ENCODE measurements at places on chromosomes 13 and 19.

DNA sequence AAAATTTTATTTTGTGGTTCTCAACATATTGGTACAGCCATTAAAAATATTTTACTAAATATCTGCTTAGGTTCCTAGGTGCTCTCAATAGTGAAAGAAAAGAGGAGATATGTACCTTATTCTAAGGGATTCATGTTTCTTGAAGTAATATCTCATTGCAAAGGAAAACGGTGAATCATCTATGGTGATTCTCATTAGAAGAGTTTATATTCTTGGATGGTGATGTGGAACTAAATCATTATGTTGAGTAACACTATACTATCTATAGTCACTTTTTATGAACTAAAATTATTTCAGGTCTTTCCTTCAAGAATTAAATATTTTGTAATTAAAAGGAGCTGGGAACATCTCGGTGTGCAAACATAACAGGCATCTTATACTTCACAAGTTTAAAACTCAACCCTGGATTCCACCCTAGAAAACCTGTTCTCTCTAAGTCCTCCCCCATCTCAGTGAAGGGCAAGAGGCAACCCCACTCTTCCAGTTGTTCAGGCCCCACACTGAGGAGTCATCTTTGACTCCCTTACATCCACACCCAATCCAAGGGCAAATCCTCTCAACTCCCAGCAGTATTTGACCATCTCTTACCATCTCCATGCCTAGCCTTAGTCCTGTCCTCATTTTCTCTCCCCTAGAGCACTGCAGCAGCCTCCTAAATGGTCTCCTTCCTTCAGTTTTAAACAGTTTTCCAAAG is 140.1 kb downstream of the RGCC start:
- DNase-seq, result no peak

DNA sequence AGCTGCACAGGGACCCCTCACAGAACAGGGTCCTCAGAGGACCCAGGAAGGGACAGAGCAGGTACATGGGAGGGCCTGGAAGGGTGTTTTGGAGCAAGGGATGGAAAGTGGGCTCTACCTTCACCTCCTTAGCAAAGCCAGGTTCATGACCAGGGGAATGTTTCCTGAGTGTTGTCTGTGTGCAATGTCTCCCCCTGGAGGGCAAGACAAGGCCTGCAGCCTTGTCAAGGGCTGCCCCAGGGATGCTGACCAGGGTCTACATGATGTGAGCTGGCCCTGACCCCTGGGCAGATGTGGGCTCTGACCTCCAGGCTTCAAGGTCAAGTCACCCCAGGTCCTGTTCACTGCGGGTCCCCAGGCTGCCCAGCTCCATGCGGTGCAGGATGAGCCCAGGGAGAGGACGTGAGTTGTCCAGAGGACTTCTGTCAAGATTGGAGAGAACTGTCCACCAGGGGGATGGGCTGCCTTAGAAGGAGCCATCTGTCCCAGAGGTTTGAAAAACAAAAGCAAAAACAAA is 1.0 kb upstream of the CEACAM1 start:
- DNase-seq, result no peak

DNA sequence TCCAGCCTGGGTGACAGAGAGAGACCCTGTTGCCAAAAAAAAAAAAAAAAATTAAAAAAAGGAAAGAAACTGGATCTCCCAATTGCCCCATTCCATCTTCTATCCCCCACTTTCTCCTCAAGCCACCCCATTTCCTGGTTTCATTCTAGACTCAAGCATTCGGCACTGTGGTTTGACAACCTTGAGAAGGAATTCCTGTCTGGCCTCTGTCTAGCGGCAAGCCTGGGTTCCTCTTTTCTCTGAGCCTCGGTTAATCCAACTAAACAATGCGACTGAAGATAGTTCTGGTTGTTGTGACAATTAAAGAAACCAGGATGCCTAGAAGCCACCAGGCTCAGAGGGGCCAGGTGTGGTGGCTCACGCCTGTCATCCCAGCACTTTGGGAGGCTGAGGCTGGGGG is 3.3 kb upstream of the C3 start:
- DNase-seq, result no peak

DNA sequence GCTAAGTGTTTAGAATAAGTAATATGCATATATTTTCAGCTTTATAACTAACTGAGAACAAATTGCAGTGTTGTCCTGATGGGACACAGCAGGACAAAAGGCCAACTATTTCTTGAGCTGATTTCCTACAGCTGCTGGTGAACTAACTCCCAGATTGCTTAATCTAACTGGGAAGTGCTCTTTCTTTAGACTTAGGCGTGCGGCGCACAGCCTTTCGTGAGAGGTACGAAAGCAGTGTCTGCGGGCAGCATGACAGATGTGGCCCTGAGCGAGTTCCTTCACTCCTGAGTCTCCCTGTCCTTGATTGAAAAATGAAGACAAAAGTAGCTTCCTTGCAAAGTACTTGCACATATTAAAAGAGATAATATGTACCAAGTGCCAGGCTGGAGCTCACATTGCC is 47.3 kb upstream of the NPAS1 start:
- no peak for DNase-seq

GRCh38 chr13:21066946-21067345 is 5.6 kb upstream of the LATS2 start:
- no peak for DNase-seq

GRCh38 chr19:467554-467953 is 6.7 kb upstream of the SHC2 start:
- no peak for DNase-seq

DNA sequence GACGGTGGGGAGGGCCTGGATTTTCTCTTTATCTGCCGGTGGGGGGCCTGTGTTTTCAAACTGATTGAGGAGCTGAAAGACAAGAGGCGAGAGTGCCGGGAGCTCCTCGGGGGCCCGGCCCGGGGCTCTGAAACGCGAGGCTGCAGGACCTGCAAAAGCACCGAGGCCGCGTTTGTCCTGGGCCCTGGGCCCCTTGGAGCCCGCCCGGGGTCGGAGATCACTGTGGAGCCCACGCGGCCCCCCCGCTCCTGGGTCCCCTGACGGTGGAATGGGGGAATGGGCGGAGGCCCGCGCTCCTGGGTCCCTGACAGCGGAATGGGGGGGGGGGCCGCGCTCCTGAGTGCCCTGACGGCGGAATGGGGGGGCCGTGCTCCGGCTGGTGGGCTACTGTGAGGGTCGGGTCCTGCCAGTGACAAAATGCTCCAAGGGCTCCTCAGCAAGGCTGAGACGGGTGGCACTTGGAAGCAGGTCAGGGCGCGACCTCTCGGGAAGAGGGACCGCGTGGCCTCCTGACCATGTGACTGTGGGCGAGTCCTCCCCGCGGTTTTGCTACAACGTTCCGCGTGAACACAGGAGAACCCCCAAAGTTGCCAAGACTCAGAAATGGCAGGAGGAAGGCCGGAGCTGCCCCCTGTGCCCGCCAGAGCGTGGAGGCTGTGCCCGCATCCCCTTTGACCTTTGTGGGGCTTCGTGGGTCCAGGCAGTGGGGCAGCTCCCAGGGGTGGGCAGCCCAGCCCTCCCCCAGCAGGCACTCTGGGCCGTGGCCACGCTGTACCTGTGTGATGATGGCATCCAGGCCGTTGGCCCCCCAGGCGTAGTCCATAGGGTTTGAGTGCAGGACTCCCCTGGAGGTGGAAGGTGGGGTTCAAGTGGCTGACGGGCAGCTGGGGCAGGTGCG is 9.5 kb downstream of the FGF22 start:
- no peak for DNase-seq

DNA sequence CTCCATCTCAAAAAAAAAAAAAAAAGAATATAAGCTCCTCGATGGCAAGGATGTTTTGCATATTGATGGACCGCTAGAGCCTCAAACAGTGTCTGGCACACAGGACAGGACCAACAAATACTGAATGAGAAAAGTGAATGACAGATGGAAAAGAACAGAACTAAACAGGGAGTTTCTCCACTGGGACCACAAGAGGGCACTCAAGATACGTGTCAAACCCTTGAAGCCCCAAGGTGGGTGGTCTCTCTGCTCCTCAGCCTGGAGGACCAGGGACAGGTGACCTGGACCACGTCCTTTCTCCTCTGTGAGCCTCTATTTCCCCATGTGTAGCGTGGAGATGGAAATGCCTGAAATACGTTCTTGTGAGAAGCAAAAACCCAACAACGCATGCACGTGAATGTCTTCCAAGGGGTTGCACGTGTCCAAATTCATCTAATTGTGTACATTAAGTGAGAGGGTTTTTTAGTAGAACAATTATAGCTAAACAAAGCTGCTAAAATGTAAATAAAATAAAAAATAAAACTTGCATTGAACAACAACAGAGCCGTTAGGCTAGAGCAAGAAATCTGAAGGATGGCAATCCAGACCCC is 5.7 kb upstream of the CDC42EP5 start:
- DNase-seq, result no peak

- DNase-seq, result no peak
These were observed 317.5 kb downstream of the KLF12 start for GRCh38 chr13:73816702-73817101.

DNA sequence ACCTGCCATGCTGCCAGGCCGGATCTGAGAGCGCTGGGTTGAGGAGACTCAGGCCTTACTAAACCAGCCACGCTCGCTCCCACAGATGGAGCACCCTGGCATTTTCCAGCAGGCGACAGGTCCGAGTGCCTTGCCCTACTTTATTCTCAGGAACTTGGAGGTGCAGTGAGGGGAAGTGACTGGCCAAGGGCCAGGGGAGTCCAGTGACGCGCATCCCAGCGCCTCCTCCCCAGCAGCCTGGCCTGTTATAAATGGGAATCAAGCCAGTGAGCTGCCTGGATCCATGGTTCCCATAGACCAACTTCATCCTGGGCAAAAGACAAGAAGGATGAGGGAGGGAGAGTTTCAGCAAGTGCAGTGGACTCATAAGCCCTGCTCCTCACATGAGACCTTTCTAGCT is 35.5 kb downstream of the TMED1 start:
- no peak for DNase-seq

DNA sequence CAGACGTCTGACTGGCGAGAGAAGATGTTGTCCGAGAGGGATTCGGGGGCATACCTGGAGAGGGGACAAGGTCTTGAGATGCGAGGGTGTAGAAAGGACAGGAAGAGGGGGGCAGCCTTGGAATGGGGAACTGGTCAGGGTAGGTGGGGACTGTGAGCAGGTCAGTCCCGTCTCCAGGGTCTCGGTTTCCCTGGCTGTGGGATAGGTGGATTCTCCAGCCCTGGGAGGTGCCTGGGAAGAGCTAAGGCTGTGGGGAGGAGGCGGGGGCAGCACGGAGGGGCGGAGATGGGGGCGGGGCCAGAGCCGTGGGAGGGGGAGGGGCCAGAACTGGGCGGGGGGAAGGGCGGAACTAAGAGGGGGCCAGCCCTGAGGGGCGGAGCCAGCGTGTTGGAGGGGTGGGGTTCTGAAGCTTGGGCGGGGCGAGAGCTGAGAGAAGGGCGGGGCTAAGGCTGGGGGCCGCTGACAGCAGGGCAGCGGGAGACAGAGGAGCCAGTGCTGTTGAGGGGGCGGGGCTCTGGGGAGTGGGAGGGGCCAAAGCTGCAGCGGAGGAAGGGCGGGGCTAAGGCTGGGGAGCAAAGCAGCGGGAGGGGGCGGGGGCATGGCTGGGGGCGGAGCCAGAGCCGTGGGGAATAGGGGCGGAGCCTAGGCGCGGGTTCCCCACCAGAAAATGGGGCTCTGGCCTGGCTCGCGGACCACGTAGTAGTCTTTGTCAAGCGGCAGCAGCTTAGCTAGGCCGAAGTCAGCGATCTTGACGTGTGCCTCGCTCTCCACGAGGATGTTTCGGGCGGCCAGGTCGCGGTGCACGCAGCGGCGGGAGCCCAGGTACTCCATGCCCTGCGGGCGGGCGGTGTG is 9.5 kb upstream of the INSL3 start:
- peak; percentile 63 for DNase-seq

GRCh38 chr13:50449465-50449864 is 394.0 kb downstream of the DLEU7 start:
- no peak for DNase-seq

DNA sequence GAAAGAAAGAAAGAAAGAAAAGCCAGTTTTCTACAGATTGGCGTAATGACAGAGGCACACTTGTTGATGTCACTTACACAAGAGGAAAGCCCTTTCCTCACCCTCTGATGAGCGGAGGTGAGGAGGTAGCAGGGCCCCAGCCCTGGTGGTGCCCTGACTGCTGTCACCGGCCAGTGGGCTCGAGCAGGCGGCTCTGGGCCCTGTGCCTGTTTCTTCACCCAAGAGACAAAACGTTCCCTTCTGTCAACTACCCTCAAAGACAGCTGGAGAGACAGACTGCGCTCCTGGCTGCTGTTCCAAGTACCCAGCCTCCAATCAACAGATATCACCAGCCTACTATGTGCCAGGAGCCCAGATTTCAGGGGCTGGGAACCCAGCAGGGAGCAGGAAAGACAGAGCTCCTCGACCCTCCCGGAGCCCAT is 10.1 kb downstream of the EPS15L1 start:
- no peak for DNase-seq

GRCh38 chr13:108425056-108425455 is 155.5 kb downstream of the TNFSF13B start:
- DNase-seq, result no peak

DNA sequence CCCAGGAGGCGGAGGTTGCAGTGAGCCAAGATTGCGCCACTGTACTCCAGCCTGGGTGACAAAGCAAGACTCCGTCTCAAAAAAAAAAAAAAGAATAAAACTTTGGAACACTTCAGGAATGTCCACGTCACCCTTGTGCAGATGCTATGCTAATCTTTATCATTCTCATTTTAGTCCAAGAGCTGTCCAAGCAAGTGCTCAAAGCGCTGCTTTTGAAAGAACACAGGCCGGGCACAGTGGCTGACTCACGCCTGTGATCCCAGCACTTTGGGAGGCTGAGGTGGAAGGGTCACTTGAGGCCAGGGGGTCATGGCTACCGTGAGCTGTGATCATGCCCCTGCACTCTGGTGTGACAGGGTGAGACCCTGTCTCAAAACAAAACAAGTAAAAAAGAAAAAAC is 11.1 kb upstream of the UQCR11 start:
- no peak for DNase-seq

DNA sequence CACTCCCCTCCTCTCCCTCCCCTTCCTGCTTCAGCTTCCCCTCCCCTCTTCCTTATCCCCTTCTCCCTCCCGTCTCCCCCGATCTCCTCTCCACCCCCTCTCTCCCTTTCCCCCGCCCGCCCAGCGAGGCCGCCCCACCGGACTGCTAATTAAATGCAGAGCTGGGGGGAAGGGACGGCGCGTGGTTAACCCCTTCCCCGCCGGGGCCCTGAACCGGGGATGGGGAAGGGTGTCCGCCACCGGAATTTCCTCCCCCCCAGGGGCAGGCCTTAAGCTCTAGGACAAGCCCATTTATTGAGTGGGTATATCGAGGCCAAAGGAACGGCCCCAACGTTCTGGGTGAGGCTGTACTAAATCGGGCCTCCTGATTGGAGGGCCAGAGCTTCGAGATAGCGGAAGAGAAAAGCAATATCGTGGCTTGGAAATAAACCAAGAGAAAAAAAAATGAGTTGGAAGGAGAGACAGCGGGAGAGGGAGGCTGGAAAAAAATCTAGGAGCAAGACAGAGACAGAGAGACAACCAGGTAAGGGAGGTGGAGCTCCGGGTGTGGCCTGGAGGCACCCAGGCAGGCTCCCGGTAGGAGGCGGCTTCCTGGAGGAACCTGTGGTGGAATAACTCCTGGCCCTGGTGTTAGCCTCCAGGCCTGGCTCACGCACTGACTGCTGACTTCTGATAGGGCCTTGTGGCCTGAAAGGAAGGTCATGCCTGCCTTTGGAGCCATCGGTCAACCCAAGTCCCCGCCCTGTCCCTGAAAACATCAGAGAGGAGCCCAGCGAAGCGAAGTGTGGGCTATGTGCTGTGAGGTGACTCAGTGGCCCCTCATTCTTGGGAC is 11.6 kb upstream of the JUND start:
- DNase-seq, result no peak
